NCI-H524 treated with DMSO at 0.1 percent for 48 hours (cell line): ENCODE measurements at places on chromosomes 5 and 9.

- peak; percentile 61 for DNase-seq
Measured at GRCh38 chr9:105447386-105447813, 434 bp upstream of the FSD1L start.

DNA sequence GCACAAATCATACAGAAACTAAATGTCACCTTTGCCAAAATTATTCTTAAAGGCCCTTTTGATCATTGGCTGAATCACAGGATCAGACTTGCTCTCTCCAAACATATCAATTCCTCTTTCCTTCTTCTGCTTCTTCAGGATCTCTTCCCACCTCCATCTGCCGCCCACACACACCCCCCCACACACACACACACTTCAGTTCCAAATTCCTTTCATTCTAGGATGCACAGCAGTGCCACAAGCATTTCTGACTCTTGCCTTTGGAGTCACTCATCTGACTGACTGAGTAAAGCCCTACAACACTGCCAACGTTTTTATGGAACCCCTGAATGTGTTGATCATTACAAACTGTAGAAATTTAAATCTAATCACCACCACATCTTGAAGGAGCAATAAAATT lies 22.9 kb downstream of the DNAH5 start:
- DNase-seq: no peak

- DNase-seq: no peak
Measured at GRCh38 chr9:91155746-91156376, 205.9 kb downstream of the AUH start.

- DNase-seq: no peak
Measured at GRCh38 chr5:98905857-98906688, 22.7 kb downstream of the CHD1 start.

- no peak for DNase-seq
Measured at GRCh38 chr9:10700291-10700690, 87.5 kb upstream of the PTPRD start.

DNA sequence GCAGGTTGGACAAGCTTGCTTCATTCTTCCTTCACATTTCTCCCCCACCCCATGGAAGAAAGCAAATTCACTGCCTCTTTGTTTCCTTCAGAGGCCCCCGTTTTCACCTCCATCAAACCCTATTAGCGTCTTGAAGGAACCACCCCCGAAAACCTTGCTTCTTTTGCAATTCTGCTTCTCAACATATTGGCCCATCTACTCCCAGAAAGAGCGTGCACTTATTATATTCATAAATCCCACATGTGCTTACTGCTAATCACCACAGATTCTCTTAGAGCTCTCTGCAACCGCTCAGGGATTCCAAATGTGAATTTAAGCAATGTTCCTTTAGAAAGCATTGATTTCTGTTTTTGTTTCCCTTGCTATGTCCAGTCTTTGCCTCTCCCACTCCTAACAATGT lies 1.1 kb downstream of the F2RL2 start:
- no peak for DNase-seq

- no peak for DNase-seq
Measured at GRCh38 chr5:118565335-118565971, 422.9 kb downstream of the DTWD2 start.

GRCh38 chr9:4349816-4350418 lies 50.0 kb upstream of the GLIS3 start:
- no peak for DNase-seq
